ENCODE measurements at places on chromosomes 7 and 10. TPM values are rescaled to one million over a fixed set of nuclear protein-coding genes. Genes with fewer than 3 reads are reported as not detected.
A peak's percentile ranks its signal among the peaks of the same experiment; 100 is the strongest.

GRCh38 chr10:111598433-111599059, 521.7 kb downstream of the ADRA2A start:
- H3K4me3 ChIP-seq: no peak overlapping the region
- no peaks in the 10 kb centered on the region for H3K4me1 ChIP-seq
- no peak overlapping the region for H3K27ac ChIP-seq

GRCh38 chr7:105703207-105703930, 122.1 kb upstream of the EFCAB10 start:
- H3K27ac ChIP-seq: no peak overlapping the region
- no peak for DNase-seq
- no peaks in the 10 kb centered on the region for H3K4me1 ChIP-seq
- no peaks in the 10 kb centered on the region for H3K36me3 ChIP-seq

DNA sequence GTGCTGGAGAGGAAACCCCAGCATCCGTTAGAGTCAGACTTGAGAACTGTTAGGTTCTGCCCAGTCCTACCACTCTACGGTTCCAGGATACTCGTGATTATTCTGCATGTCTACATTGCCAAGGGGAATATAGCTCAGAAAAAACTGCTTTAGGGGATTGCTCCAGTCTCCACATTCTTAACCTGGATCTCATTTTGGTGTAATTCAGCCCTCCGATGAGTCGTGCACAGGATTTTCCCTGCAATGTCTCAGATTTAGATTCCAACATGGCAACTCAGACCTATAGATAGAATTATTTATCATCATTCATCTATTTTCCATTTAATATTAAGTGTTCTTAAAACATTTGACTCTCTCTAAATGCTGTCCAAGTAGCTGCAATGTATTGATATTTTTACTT, 121.1 kb upstream of the ZEB1 start:
- no peak for DNase-seq
- no peak overlapping the region for H3K27ac ChIP-seq
- H3K4me3 ChIP-seq: no peak overlapping the region

DNA sequence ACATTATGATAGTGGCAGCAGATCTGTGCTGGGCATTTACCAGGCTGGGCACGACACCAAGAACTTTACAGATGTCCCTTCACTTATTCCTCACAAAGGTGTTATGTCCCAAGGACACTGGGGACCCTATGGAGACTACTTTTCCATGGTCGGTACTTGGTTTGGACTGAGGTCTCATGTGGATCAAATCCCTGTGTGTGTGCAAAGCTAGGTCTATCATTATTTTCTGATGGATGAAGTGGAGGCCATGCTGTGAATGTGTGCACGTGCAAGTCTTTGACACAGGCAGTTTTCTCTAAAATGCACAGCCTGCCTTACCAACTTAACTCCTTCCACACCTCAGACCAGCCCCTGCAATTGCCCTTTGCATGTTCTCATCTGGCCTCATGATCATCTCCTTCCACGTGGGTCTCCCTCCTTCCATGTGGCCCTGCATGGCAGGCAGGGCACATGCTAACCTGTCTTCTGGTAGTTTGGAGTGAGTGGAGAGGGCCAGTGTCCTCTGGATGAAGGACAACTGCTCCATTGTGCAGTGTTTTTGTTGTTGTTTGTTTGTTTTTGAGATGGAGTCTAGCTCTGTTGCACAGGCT, 16.0 kb upstream of the ZNF273 start:
- H3K27ac ChIP-seq: no peak overlapping the region
- DNase-seq: peak; percentile 12

GRCh38 chr10:104774234-104774633, 133.1 kb downstream of the SORCS3 start:
- H3K27ac ChIP-seq: no peak overlapping the region
- no peak overlapping the region for H3K4me3 ChIP-seq
- DNase-seq: no peak
- no peaks in the 10 kb centered on the region for H3K36me3 ChIP-seq
- H3K27me3 ChIP-seq: no peaks in the 10 kb centered on the region
- no peaks in the 10 kb centered on the region for H3K4me1 ChIP-seq

DNA sequence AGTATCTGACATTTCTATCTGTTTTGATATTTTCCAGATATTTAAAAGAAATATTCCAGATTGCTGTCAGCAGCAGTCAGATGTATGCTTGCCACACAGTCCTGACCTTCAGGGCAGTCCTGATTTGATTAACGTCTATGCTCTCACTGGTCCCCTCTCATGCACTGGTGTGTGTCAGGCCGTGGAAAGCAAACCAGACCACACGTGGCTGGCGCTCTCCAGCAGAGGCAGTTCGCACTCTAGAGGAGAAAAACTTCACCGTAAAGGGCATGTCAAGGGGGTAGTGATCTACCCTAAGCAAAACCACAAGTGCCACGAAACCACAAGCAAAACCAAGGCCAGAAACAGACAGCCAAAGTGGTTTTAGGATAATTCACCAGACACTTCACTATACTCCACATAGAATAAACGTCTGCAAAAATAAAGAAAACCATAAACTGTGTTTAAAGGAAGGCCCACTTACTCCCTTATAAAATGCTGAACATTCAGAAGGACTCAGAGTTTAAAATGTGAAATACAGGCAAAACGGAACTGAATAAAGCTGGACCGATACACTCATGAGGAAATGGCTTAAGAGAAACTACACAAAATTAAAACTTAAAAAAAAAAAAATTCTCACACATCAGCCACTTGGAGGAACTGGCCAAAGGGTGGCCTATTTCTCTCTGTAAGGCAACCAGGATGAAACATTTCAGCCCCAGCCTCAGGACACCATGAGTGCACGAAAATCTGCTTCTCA, 26.4 kb downstream of the PARP12 start:
- H3K27me3 ChIP-seq: no peaks in the 10 kb centered on the region
- H3K36me3 ChIP-seq: peaks cover 4% of the 10 kb centered on the region
- H3K4me1 ChIP-seq: no peaks in the 10 kb centered on the region
- DNase-seq: no peak

- H3K4me1 ChIP-seq: no peaks in the 10 kb centered on the region
- H3K27ac ChIP-seq: no peak overlapping the region
- no peaks in the 10 kb centered on the region for H3K36me3 ChIP-seq
- no peak overlapping the region for H3K4me3 ChIP-seq
Measured at GRCh38 chr10:46080886-46081285, 34.8 kb upstream of the MSMB start.

The HOXA3 gene
- total RNA-seq: 13.3 TPM

The RBP3 gene
- not detected for total RNA-seq

The MSMB gene
- not detected for total RNA-seq

The RAB11FIP2 gene
- 7.5 TPM for total RNA-seq

The NUTM2A gene
- total RNA-seq: 0.62 TPM

The EMX2 gene
- not detected for total RNA-seq
